LNCaP clone FGC (cell line): ENCODE measurements at places on chromosomes 2 and 18.

DNA sequence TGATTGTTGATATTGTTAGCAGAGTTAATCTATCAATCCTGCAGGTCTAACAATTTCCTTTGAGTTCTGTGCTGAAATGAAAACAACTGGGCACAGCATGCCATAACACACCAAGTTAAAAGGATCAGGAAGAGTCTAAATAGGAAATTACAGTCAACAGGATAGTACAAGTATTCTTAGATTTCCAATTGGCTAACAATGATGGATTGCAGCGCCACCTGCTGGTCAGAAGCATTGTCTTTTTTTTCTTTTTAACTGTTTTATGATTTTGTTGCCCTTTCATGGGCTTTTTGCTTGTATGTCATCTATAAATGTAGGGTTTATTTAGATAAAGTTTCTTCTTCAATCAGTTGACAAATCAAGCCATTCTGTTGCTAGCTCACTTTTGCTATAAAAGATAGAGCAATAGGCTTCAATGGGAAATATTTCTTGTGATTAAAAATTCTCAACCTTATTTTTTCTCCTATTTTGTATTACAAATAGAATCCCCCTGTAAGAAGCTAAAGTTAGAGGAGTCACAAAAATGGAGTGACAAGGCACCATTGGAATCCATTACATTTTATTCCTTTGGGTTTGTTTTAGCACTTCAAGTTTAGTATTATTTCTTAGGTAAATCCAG lies 40.8 kb upstream of the RPRM start:
- DNase-seq = peak; percentile 43

DNA sequence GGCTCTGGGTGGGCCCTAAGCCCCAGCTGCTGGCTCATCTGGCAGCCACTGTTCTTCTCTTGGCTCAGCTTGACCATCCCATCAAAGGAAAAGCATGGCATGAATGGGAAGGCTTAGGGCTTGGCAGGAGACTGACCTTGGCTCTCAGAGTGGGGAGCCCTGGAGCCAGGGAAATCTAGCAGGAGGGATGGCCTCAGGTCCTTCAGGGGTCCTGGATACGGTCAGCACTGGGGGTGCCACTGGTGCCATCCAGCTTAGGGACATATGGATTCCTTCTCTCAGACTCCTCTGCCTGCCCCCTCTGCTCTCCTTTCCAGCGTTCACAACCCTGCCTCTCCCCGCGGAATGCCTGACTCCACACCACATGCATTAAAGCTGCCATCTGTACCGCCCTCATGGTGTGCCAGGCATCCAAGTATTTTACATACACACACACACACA lies 165.5 kb upstream of the HAAO start:
- DNase-seq = no peak

DNA sequence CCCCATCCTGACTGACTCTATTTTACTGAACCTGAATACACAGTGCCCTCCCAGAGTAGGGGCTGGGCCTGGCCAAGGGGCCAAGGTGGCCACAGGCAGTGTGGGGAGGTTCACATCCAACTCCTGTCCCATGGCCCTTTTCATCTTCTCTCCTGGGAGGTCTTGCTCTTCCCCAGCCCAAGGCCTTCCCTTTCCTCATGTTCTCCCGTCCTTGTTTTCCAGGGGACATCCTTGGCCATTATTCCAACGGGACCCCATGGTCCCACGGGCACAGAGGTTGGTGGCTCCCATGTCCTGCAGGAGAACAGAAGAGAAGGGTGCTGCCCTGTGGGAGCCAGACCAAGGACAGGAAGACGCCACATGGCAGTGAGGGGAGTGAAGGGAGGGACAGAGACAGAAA lies 10.4 kb downstream of the MALL start:
- DNase-seq = no peak

DNA sequence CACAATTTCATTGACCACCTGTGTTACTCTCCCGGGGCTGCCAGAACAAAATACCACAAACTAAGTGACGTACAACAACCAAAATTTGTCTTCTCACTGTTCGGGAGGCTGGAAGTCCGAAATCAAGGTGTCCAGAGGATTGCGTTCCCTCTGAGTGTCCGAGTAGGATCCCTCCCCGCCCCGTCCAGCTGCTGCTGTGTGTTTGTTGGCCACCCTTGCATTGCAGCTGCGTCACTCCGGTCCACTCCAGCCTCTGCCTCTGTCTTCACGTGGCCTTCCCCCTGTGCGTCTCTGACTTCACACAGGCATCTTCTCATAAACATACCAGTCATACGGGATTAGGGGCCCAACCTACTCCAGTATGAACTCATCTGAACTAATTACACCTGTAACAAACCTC lies 251.8 kb upstream of the SMIM21 start:
- DNase-seq = no peak

DNA sequence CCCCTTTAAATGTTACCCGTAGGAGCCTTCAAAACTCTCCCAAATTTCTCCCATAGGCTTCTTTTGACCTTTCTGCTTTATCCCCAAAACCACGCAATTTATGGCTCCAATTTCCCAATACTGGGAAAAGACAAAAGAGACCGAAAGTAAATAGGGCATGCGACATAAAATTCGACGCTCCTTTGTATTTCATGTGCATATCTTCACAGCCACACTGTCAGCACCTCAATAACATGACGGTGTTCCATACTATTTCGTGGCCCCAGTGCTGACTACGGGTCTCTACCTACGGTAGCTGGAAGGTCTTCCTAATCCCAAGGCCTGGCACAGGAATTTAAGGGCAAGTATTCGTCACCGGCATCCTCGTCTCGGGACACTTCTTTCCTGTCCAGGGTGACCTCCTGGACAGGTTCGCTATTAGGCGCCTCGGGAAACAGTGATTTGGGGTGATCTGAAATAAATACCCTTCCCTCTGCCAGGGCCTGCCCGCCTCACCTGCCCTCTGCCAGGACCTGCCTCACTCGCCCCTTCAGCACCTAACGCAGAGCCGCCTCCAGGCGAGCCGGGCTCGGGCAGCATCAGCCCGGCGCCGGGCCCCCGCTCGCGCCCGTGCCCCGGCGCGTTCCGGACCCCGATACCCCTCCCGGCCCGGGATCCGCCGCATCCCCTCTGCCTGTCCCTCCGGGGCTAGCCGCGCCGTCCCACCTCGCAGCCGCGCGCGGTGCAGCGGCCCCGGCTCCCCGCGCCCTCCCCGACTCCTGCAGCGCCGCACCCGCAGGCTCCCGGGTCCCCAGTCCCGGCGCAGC lies 680 bp downstream of the DTNB start:
- no peak for DNase-seq
